ENCODE measurements at places on chromosomes 7 and 10. TPM values are rescaled to one million over a fixed set of nuclear protein-coding genes. Genes with fewer than 3 reads are reported as not detected.
A peak's percentile ranks its signal among the peaks of the same experiment; 100 is the strongest.

DNA sequence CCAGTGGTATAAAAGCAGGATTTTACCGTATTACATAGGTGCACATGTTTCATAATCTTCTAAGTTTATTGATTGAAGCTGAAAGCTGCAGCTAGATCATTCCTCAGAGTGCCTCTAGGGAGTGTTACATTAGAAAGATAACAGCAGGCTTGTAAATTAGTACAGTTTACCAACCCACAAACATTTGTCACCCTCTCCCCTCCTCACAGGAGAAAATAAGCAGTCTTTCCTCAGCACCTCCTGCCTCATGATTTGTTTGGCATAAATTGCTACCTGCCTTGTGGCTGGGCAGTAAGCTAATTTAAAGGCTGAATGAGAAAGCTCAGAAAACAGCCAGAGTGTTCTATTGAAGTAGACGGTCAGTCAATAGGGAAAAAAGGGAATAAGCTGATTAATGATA lies 74.2 kb downstream of the NXPH1 start:
- no peak for DNase-seq

GRCh38 chr10:35417795-35418194 lies 81.5 kb downstream of the CCNY start:
- no peak for DNase-seq

DNA sequence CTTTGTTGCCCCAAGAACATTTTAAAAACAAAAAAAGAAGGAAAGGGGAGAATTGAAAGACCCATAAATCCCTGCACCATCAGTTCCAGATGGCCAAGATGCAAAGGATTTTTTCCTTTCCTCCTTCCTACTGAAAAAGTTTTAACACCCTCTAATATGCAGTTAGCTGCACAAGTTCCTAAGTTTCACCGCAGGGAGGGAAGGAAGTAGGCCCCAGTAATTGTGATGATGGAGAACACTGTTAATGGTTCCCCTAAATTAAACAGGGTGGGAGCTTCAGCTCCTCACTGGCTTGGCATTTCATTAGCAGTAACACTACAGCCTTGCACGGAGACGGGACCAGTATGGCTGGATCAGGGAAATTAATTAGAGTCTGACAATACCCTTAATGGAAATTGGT lies 63.7 kb upstream of the PPIF start:
- no peak for DNase-seq

DNA sequence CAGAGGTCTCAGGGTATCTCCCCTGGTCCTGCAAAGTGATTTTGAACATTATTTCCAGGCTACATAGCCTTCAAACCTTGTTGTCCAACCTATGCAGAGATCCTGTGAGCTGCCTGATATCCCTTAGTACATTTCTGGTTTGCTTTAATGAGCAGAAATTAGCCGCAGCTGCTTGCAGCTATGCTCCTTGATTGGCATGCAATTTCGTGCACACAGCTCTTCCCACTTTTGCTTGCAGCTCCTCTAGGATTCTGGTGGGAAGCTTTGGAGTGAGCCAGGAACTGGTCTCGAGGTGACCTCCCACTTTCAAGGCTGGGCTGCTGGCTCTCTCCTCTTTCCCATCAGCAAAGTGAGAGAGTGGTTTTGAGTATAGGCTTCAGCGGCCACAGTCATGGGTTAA lies 45.8 kb downstream of the OAT start:
- peak; percentile 27 for DNase-seq

- DNase-seq = no peak
These were observed 37.2 kb downstream of the PIK3AP1 start for GRCh38 chr10:96683065-96683464.

- DNase-seq = no peak
These were observed 273.6 kb upstream of the KLF6 start for GRCh38 chr10:4058514-4059029.

DNA sequence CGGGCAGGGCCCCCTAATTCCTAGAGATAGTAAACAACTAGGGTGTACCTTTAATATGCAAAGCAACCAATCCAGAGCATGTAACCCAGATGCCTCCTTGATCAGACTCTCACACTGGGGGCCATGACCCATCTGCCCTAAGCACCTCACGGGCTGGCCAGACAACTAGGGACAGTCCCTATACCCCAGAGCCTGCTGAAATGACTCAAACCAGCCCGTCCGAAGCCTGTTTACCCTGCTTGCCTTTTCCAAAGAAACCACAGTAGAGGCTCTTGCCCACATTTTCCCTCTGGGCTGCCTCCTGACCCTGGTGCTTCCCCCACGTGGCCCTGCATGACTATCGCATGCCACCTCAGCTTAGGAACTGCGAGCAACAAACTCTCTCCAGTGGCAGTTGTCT lies 46.2 kb downstream of the RGS10 start:
- DNase-seq = no peak

GRCh38 chr7:96599288-96599936 lies 110.2 kb downstream of the SEM1 start:
- DNase-seq = no peak

- peak; percentile 83 for DNase-seq
These were observed 1.1 kb downstream of the HNRNPA2B1 start for GRCh38 chr7:26199301-26200037.

DNA sequence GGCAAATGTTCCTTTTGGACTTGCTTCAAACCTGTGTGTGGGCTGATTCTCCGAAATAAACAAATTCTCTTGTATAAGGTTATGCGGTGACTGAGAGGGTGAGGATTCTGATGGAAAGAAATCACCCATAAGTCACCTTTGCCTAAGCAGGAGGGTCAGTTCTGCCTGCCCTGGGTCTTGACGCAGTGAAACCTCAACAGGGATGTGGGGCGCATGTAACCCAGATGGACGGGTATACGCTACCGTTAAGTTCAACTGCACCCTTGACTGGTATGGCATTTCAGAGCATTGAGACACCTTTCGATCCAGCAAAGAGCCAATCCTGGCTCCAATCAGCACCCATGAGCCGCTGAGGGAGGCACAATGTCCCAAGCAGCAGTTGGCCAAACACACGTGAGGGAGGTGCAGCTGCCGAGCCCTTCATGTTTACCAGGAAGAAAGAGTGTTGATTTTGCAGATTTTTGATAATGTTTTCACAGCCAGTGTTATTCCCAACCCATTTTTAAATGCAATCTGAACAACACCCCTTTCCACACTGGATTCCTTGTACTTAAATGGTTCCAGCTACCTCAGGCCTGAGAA lies 48.1 kb downstream of the SORBS1 start:
- DNase-seq = no peak

DNA sequence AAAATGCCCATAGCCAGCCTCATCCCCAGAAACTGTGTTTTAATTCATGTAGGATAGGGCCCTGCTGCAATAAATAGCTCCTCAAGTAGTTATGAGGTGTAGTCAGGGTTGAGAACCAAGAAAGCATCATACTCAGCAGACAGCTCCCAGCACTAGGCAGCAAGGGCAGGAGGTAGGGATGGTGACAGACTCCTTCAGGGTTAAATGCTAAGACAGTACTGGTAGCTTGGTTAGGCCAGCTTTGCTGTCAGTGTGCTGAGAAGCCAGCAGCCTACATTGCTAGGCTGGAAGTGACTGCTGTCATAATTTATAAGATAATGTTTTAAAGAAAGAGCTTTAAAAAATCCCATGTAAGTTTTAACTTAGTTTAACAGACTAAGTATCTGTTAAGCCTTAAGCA lies 113.9 kb upstream of the IMMP2L start:
- no peak for DNase-seq

DNA sequence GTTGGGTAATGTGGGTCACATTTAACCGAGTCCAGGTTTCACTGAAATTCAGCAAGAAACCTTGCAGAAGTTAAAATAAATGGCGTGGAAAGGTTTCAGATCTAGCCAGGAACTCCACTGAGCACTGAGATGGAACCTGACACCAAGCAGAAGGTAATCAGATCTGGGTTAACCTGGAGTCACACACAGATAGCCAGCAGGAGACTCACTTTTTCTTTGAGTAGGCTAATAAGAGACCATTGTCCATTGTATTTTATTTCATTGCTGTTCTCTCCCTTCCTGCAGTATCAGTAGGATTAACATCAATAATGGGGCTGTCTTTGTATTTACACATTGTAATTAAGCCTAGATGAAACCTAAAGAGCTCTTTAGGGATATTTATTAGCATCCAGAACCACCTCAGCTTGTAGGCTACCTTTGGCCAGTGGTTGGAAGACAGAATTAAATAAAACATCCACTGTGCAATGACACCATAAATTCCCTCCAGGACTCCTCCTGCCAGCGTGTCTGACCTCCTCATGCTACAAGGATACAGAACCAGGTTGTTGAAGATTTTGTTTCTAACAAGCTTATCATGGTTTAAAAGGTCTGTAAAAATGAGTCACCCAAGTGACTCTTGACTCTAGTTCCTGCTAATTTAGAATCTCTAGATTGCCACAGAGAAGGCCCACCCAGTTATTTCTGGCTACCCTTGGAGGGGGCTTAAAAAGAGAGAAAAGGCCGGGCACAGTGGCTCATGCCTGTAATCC lies 151.1 kb downstream of the SORCS1 start:
- DNase-seq = no peak

DNA sequence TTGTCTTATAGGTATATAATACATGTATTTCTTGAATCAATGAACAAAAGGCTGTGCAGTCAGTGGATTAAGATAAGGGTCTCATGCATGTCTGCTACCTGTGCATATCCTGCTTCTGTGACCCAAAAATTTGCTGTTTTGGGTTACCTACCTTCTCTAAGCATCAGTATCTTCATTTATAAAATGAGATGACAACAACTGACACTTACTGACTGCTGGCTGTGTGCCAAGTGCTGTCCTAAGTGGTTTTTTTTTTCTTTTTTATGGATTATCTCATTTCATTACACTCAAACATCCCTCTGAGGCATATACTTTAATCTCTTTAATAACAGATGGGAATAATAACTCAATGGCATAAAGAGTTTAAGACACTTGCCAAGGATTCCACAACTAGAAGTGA lies 2.1 kb downstream of the PDK4 start:
- no peak for DNase-seq

DNA sequence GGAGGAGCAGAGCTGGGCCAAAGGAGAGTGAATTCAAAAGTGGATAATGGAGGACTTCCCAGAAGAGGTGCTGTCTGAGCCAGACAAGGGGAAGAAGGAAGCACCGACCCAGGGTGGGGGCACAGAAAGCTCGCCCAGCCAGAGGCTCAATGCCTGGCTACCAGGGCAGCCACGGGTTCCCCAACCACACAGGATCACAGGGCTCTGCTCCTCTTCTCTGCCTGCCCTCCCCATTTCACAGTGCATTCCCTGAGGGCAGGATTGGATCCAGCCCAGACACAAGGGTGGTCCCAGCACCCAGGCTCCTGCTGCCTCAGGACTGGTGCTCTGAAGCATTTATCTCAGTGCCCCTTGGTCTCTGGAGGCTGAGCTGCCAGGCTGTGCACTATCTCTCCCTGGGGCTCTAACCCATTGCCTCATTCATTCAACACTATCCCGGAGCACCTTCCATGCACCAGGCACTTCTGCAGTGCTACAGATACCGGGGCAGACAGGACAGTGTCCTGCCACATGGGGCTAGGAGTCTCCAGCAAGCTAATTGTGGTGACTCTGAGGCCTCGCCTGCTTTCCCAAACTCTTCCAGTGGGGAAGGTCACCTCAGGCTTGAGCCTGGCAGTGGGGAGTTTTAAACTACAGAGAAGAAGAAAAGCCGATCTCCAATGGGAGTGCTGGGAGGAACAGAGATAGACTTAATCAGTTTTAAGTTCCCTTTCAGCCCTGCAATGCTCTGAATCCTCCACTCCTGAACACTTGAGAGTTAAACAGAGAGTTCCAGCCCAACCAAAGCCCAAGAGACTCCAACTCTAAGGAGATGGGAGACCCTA lies 201.8 kb upstream of the ZMIZ1 start:
- peak; percentile 72 for DNase-seq

- no peak for DNase-seq
These were observed 85.0 kb downstream of the KMT2E start for GRCh38 chr7:105098863-105099515.

- no peak for DNase-seq
These were observed 335.2 kb upstream of the C7orf33 start for GRCh38 chr7:148255333-148255732.

GRCh38 chr10:22335173-22335933 lies 9.9 kb upstream of the SPAG6 start:
- DNase-seq = peak; percentile 78

GRCh38 chr7:42953994-42954393 lies 21.8 kb downstream of the MRPL32 start:
- no peak for DNase-seq

DNA sequence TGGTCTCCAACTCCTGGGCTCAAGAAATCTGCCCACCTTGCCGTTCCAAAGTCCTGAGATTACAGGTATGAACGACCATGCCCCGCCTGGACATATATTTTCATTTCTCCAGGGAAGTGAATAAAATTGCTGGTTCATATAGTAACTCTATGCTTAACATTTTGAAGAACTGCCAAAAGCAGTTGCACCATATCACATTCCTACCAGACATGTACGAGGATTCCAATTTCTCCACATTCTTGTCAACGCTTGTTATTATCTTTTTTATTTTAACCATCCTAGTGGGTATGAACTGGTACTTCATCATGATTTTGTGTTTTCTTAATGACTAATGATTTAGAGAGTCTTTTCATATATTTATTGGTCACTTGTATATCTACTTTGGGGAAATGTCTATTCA lies 21.9 kb upstream of the CPN1 start:
- no peak for DNase-seq

DNA sequence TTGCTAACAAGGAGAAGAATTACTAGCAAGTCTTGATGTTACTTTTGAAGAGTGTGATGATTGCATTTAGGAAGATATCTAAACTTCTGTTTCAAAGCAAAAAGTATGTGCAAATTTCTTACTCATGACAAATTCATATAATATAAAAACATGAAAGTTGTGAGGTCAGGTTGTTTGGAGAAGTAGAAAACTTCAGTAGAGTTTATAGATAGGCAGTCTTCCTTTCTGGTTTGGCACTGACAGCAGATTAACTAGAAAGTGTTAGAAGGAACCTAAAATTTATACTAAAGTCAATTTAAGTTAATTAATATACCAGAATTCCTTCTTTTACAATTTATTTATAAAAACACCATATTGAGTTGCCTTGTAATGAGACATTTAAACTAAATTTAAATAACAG lies 16.9 kb downstream of the PTEN start:
- no peak for DNase-seq

The BBIP1 gene
- total RNA-seq = 31.1 TPM

The PLOD3 gene
- 43.9 TPM for total RNA-seq

The SPDYE9 gene
- not detected for total RNA-seq

The SLC13A1 gene
- total RNA-seq = not detected

The ZCCHC24 gene
- 56.6 TPM for total RNA-seq

The ASZ1 gene
- total RNA-seq = not detected

The HABP2 gene
- total RNA-seq = not detected

All from cardiac septum (tissue), 1 donor.